ENCODE measurements at places on chromosomes 2 and 18.

DNA sequence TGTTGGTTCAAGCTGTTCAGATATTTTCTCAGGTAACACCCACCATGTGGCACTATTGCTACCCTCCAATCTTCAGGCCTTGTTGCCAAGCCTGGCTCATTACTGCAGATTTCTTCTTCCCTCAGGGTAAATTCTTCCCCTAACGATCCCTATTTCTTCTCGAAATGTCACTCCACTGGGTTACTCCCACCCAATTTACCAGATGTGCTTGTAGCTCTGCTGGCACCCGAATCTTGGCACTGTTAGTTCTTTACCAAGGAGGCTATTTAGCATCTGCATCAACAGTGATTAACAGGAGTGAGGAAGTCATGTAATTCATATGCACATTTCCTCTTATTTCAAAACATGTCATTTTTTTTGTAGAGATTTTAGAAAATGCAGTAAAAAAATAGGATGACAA, 217.1 kb upstream of the CYRIA start:
- no peak for DNase-seq

GRCh38 chr18:65995206-65995605, 244.4 kb downstream of the CDH7 start:
- no peak for DNase-seq

- no peak for DNase-seq
Observed at GRCh38 chr2:223084873-223085272, 32.9 kb downstream of the KCNE4 start.

GRCh38 chr18:42087235-42087634, 132.2 kb downstream of the PIK3C3 start:
- DNase-seq, result no peak

GRCh38 chr18:48838921-48839818, 111.6 kb downstream of the SMAD7 start:
- DNase-seq, result no peak

- DNase-seq, result no peak
Observed at GRCh38 chr2:29159125-29159524, 43.9 kb downstream of the CLIP4 start.

DNA sequence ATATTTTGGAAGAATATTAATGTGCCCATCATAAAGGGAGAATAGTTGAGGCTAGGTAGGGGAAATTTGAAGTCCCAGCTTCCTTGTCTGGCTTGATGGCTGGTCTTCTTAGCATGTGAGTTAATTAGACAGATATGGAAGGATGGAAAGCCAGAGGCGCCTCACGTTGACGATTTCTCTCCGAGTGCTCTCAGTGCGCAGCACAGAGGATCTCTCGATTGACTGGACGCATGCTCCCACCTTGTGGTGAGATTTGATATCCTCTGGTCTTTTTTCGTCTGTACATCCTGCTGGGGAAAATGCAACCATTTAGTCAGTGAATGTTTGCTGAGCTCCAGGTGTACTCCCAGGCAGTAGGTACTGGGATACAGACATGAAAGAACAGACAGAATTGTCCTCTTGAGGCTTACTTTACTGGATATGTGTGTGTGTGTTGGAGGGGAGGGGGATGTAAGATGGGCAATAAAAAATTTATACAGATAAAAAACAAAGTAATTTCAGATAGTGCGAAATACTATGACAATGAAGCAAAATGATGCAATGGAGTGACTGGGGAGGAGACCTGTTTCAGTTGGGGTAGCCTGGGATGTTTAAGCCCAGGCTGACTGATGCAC, 66.9 kb upstream of the ZNG1B start:
- peak; percentile 80 for DNase-seq

GRCh38 chr18:43539862-43540261, 262.6 kb upstream of the SYT4 start:
- no peak for DNase-seq

DNA sequence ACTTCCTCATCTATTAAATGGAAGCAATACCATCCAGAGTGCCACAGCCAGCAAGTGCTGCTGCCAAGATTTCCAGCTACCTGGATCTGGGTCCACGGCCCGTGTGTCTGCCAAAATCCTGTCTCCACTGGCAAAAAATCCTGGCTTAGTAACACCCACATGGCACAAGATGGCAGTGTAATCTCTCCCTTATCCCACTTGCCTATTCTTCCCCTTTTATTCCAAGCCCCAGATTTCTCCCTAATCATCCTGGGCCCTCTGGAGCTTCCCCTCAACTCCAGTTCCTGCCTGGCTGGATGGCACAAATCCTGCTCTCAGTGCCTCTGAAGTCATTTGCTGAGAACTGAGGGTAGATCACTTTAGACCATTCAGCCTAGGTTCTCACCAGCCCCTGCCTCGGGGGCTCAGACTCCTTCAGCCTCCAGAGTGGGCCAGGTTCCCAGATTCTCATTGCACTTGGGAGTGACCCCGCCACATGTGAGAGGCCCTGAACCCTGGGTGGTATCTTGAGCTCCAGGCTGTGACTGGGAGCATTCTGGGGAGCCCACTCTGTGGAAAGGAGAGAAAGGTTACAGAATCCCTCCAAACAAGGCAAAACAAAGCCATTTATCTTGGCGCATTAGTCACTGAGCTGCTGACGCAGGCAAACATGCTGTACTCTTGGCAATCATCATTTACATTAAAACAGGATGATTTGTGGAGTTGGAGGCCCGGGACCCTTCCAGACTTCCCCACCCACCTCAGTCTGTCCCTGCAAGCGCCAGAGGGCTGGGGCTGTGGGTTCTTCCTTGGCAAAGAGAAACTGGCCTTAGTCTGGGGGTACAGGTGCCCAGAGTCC, 325.8 kb downstream of the DYSF start:
- DNase-seq, result peak; percentile 44

DNA sequence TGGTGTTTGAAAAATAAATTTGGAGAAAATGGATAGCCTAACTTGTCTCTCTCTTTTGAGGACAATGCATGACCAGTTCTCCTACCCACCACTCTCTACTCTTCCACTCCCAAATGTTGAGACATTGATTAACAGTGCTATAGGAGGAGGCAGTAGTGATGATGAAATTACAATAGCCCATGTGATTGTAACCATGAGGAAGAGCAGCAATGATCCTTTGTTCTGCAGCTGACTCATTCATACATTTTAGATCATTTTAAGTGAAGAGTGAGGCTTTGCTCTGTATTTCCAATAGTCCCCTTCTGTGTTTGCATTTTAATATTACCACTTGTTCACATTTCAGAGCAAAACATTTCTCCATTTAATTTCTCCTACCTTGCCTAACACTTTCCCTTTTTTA, 592.3 kb downstream of the THSD7B start:
- DNase-seq, result no peak

GRCh38 chr2:17688600-17688999, 65.0 kb downstream of the SMC6 start:
- no peak for DNase-seq

DNA sequence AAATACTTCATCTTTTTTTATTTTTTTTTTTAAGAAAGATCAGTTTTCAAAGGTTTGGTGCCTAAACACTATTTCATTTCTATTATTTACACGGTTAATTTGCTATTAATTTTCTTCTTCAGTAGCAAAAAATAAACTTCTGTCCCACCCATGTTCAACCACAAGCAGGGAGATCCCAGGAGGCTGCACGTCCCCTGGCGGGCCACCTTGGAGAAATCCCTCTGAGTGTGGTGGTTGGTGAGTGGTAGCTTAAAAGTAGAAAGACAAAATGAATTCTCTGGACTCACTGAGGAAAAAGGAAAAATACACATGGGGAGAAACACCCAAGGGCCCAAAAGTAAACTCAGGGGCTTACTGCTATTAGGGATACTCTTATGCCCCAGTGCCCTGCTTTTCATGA, 143.5 kb downstream of the DNAH7 start:
- DNase-seq, result no peak

DNA sequence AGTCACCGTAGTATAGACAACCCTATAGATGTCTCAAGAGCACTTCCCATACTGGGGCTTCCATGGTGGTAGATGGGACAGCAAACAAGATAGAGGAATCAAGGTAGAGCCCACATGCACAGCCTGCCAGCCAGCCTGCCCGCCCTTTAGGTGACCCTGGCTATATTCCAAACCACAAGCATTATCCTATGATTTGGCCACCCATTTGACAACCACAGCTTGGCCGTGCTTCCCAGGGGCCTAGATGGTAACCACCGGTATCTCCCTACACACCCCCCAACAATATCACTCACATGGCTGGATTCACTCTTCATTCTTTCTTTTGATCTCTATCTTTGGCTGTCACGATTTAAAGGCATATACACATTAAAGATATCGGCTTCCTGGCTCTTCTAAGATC, 85.3 kb downstream of the CDK15 start:
- DNase-seq, result no peak

- DNase-seq, result peak; percentile 21
Observed at GRCh38 chr2:11842336-11842735, 95.9 kb downstream of the LPIN1 start.

GRCh38 chr18:9237981-9238380, 96.6 kb upstream of the TWSG1 start:
- no peak for DNase-seq

- DNase-seq, result no peak
Observed at GRCh38 chr2:33437297-33437696, 39.2 kb upstream of the RASGRP3 start.

DNA sequence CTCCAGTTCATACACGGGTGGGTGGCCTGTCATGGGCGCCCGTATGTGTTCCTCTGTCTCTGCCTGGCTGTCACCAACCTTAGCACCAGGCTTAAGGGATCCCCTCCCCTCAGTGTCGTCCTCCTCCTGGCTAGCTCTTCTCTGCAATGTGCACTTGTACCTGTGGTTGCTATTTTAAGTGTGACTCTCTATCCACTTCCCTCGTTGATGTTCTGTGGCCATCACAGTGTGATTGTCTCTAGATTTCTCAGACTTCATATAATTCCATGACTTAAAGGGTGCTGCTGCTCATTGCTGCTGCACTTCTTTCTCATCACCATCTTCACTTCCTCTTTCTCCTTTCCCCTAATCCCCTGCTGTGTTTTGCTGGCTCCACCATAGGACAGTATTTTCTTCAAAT, 143.4 kb downstream of the EML6 start:
- DNase-seq, result no peak

- no peak for DNase-seq
Observed at GRCh38 chr2:120590841-120591240, 144.8 kb upstream of the GLI2 start.

DNA sequence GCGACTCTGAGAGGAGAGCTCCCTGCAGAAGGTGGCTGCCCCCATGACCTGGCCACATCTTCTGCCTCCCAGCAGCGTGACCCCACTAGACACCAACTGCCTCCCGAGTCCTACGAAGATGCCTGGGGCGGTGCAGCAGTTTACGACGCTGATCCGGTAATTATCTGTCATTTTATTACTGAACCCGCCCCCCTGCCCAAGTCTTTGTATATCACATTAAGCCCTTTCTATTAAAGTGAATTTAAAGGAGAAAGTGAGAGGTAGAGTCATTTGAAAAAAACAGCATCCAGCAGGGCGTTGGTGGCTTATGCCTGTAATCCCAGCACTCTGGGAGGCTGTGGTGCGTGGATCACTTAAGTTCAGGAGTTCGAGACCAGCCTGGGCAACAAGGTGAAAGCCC, 33.4 kb downstream of the ABCG8 start:
- no peak for DNase-seq

- DNase-seq, result no peak
Observed at GRCh38 chr2:75367401-75367800, 168.1 kb upstream of the TACR1 start.

DNA sequence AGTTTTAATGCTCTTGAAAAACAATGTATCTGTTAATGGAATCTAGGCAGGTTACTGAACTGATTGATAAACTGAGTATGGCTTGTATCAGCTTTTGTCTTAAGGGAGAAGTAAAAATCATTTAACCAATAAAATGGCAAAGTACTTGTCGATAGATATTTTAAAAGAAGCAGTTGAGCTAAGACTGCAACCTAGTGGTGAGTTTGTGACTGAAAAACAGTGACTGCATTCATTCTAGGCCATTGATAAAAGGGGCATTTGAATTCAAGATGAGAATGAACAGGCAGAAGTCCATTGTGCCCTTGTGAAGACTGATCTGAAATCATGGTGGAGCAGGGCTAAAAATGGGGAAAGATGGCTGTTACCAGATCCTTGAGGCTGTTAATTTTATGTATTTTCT, 59.4 kb upstream of the MSTN start:
- DNase-seq, result no peak

DNA sequence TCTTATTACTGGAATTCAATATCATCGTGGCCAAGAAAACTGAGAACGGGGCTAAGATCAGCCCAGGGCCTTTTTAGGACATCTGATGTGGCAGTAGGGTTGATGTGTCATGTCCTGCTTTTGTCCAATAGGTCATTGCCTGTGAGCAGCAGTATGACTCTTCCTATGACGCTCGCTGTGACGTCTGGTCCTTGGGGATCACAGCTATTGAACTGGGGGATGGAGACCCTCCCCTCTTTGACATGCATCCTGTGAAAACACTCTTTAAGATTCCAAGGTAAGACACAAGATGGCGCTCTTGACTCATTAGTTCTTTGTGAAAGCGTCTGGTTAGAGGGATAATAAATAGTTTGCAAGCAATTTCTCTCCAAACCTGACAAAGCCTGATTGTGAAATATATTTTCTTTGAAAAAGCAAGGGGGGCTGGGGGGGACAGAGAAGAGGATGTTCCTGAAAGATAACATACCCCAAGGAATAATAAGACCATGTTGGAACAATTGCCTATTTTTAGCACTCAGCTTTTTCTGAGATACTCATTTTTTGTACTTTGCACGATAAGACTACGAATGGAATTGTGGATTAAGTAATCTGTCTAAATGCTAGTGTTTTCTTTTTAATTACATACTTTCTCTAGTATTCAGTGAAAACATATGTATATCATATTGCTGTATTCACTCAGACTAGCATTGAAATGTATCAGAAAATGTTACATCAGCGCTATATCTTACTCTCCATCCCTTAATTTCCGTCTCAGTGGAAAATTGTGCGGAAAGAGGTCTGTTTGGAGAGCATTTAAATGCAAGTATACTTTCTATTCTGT, 58.1 kb downstream of the MYO3B start:
- no peak for DNase-seq

DNA sequence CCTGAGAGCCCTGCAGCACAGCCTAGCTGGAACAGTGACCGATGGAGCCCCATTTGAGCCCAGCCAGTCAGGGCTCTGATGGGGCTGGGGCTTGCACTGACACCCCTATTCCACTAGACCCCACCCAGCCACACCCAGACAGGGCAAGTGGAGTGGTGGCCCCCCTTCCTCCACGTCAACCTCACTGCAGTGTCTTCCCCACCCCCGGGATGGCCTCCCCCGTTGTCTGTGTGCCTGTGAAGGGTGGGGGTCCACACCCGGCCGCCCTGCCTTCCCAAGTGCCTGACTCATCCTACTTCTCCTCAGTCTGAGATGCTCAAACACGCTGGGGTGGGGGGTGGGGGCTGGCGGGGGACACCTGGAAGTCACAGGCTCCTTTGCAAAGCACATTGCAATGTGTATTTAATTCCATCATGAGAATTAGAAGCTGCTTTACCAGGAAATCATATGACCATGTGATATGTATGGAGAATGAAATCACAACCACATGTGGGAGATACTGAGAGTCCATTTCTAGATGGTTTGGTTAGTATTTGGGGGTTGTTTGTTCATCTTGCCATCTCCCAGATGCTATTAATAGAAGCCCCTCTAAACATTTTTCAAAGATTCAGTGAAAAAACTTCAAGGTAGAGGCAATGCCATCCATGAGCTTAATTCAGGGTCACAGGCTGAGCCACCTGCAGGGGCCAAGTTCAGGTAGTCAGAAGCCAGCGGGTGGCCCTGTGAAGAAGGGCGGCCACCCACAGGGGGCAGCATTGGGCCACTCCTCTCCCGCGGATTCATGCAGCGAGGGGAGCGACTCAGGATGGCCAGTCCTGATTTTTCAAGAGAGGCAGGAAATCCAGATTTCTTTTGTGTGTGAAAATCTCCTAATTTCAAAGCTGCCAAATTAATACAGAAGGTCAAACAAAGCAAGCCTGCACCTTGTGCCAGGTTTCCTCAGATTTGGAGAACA, 22.7 kb upstream of the GMPPA start:
- peak; percentile 79 for DNase-seq
